ENCODE measurements at places on chromosomes 11 and 22.

GRCh38 chr22:21042978-21043859 is 2.5 kb upstream of the LRRC74B start:
- DNase-seq = no peak

DNA sequence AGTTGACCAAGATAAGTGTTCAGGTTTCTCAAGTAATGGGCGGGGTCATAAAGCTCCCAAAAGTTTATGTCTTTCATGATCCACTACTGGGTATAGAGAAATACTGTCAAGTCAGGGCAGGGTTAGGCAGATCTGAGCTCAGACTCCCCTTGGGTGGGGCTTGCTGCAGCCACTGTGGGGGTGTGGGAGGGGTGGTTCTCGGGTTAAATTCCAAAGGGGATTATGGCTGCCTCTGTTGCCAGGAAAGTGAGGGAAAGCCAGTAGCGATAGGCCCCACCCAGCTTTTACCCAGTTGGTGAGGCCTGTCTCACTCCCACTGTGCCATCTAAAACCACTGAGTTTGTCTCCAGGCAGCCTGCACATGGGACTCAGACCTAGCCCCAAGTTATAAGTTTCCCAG is 37.8 kb downstream of the DLG2 start:
- DNase-seq = no peak

- DNase-seq = no peak
These were observed 31.6 kb upstream of the PRR5 start for GRCh38 chr22:44670220-44670988.

DNA sequence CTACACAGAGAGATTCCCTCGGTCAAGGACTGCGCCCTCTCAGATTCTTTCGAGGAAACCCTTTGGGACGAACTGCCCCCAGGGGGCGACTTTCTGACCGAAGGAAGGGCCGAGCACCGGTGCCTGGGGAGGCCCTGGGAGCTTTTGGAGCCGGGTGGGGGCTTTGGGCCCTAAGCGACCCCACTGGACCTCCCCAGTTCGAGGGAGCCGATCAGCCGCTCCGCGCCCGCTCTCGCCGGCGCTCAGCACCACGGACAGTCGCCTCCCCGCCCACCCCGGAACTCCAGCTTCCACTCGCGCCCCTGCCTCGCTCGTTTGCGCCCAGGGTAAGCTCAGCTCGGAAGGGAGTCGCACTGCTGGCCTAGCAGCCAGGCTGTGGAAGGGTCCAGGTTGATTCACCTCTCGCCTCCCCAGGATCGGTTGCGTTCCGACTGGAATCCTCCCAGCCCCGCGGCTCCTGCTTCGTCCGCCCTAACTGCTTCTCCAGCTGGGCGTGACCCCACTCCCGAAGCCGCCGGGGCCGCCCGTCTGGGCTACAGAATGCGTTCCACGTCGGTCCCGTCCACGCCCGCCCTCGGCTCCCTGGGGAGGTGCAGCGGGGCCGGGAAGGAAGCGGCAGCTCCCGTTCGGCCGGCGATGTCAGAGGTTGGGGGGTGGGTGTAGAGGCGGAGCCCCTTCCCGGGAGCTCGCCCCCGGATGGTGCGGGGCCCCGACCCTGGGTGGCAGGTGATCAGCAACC is 428 bp downstream of the SCN3B start:
- DNase-seq = no peak

DNA sequence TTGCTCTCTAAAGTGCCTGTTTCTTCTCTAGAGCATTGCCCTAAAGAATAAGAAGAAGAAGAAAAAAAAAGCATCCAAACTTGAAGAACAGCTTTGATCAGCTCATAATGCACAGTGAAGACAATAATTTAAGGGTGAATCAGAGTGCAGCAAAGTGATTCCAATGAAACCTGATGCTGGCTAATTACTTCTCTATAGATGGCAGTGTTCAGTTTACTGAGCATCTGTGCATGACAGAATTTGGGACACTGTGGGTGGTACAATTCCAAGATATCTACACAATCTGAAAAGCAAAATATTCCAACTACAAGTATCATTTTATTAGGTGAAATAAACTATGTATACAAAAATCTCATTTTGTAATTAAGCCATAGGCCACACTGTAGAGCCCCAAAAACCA is 450.5 kb upstream of the CCDC90B start:
- DNase-seq = no peak

GRCh38 chr11:84056653-84057376 is 770.6 kb upstream of the CCDC90B start:
- no peak for DNase-seq

GRCh38 chr11:125941619-125942611 is 3.9 kb upstream of the VSIG10L2 start:
- DNase-seq = no peak

- DNase-seq = no peak
These were observed 142.0 kb upstream of the FAT3 start for GRCh38 chr11:92082652-92083051.

DNA sequence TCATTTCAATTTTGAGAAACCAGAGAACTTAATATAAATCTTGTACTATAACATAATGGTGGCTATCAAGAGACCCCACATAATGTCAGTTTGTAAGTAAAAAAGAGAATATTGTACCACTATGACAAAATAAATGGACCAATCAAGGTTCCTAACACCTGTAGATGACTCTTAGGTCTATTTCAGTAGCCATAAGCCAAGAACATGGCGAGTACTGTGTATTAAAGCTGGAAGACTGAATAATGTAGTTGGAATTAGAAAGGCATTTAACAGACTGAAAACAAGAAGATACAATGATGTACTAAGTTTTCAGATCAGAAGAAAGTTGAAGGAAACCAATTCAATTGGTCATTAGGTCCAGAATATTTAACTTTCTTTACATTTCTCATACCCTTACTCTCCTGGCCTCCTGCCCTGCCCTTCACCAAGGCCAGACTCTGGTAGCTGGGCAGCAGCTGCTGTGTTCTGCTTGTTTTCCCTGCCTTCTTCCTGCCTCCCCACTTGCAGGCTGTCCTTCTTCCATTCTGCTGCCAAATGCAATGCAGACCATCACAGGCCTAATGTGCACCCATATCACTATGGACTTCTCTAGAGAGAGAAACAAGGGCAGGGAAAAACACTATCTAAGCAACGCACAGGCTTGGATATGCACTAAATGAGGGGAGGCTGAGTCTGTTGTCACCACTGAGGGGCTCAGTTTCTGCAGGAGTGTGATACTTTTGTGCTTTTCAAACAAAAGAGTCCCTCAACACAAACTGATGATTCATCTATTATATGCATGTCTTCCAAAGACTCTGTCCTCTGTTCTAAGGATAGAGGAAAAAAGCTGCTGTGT is 60.1 kb downstream of the RAB30 start:
- no peak for DNase-seq

- DNase-seq = no peak
These were observed at the start of gene MED15 for GRCh38 chr22:20507253-20508066. MED15 (plus strand) TSS chr22:20507610; CDS start chr22:20507679, 69 bp downstream.

DNA sequence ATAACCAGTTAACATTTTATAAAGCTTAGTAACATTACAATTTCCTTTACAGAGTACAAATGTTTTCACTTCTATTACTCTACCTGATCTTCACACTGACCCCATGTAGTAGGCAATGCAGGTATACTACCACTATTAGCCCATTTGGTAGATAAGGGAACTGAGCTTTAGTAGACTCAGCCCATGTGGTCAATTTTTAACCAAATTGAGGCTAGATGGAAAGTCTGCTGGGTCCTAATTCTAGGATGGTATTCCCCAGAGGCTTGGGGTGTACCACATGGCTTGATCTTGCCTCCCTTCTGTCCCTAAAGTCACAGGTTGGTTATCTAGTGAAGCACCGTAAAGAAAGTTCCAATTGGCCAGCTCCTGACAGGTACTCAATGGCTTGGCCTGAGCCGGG is 48.2 kb downstream of the NRXN2 start:
- DNase-seq = no peak

DNA sequence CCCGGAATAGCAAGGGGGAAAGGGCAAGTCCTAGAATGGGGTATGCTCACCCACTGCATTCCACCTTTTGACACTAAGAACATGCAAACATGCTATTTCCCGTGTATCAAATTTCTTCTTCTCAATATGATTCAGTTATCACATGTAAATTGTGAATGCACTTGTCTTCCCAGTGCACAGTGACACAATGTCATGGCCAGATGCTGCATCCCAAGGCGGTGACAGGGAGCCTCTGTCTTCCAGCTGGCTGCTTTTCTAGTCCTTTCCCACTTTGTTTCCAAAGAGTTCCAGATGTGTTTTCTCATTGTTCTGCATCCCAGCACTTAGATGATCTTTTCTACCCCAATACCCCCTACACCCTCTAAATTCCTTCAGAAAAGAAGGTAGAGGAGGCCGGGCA is 12.4 kb downstream of the SLC25A18 start:
- DNase-seq = no peak

DNA sequence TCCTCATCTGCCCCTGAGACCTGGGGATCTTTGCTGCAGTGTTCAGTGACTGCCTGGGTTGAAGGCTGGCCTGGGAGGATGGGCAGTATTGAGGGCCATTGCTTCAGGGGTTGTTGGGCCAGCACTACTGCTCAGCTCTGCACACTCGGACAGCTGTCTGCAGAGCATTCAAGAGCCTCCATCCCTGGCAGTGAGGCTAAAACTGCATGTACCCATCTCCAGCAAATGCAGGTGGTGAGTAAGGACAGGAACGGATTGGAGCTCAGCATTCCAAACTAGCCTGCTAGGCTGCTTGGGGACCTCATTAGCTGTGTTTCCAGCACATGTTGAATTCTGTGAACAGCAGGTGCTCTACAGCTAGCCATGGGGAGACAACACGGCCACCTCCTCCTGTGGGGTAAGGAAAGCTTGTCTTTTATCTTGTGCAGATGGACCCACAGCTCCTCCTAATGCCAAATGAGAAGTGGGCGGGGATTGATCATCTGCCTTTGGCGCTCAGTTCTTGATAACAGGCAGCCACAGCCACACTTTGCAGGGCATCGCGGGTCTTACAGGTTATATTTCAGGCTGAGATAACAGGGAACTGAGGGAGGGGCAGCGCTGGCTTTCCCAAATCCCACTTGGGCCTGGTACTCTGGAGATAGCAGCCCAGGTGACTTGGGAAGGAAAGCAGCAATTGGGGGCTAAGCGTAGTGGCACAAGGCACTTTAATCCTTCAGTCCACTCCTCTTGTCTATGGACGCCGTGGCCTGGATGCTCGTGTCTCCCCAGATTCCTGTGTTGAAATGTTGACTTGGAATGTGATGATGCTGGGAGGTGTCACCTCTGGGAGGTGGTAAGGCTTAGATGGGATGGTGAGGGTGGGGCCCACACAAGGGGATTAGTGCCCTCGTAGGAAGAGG is 254.5 kb upstream of the B3GAT1 start:
- DNase-seq = no peak

- DNase-seq = no peak
These were observed 47.3 kb downstream of the PLAAT5 start for GRCh38 chr11:63443714-63444113.

- no peak for DNase-seq
These were observed 9.1 kb upstream of the NAALADL1 start for GRCh38 chr11:65067446-65067845.

- no peak for DNase-seq
These were observed 18.8 kb upstream of the ACCSL start for GRCh38 chr11:44028816-44029506.

DNA sequence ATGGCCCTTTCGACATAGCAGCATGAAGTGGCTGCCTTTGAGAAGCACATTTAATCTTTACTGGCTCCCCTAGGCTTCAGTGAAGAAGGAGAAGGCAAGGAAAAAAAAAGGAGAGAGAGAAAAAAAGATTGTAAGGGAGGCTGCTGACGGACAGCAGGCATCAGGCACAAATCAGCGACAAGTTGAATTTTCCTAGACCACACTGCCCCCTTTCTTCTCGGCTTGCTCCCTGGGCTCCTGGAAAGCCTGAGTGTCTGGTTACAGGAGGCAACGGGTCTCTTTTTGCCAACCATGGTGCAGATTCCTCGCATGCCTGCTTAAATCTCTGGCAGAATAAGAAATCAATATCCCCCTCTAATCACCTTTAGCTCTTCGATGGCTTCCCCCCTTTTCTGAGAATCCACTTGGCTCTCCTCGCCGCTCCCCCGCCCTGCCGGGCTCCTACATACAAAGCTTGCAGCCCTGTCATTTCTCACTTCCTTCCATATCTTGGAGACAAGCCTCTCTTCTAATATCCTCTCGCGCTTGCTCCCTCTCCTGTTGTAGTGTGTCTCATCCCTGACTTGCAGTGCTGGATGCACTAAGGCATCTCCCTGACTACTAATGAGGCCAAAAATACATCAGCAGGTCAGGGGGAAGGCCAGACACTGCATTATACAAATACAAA is 14.3 kb downstream of the BLID start:
- peak; percentile 66 for DNase-seq

- DNase-seq = no peak
These were observed 1.3 kb downstream of the FAM118A start for GRCh38 chr22:45310977-45311531.

GRCh38 chr11:103803062-103803461 is 233.4 kb upstream of the DDI1 start:
- DNase-seq = peak; percentile 11

DNA sequence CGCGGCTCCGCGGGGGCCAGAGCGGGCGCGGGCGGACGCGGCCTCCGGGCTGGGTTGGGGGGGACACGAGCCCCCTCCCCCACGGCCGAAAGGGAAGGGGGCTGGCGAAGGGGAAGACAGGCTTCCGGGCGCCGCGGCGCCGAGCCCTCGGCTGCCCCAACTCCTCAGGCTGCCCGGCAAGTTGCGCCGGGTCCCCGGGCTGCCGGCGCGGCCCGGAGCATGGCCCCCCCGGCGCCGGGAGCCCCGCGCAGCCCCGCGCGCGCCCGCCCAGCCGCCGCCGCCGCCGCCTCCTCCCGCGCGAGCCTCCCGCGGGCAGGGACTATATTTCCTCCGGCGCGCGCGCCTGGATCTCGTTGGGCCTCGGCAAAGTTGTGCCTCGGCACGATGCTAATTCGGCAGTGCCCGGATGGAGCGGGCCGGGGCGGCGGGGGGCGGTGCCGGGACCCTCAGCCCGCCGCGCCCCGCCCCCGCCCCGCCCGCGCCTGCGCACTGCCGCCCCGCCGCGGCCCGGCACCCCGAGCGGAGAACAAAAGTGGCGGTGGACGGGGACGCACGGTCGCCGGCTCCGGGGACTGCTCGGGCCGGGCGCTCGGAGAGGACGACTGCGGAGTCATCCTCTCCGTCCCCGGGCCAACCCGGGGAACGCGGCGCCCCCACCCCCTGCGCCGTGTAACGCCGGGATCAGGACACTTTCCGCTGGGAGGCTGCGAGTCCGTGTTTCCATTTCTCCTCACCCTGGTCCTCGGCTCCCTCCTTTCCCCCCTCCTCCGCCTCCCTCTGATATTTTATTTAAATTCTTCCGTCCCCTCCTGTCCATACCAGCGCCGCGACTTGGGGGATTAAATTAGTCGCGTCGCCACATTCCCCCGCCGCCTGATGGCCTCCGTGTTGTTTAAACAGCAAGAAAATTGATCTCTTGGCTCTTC is at the start of gene PHF21B:
Gene PHF21B (minus strand): TSS at position 400 of the 926 bp plus-strand sequence. CDS start 456 bp downstream, outside the sequence.
- DNase-seq = no peak

- no peak for DNase-seq
These were observed 10.8 kb downstream of the FAM227A start for GRCh38 chr22:38645430-38645829.

GRCh38 chr11:17063171-17064002 is 14.1 kb downstream of the RPS13 start:
- no peak for DNase-seq

Data from AG09309 (cell line).